ENCODE measurements at places on chromosomes 2 and 18.
A peak's percentile ranks its signal among the peaks of the same experiment; 100 is the strongest.

DNA sequence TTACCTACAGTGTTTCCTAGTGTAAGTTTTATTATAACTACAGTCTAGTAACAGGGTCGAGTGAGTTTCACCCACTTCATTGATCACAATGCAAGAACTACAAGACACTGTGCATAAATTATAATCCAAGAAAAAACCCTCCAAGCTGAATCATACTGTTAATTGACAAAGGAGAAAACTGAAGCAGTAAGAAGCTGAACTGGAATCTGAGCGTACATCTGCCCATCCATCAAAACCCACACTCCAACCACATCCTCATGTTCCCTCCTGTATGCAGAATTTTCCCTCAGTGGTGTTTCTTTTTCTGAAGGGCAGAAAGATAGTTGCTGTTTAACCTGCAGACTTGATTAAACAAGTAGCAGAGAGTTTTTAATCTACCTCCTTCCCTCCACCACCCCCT lies 49.5 kb upstream of the KIDINS220 start:
- no peak for DNase-seq

DNA sequence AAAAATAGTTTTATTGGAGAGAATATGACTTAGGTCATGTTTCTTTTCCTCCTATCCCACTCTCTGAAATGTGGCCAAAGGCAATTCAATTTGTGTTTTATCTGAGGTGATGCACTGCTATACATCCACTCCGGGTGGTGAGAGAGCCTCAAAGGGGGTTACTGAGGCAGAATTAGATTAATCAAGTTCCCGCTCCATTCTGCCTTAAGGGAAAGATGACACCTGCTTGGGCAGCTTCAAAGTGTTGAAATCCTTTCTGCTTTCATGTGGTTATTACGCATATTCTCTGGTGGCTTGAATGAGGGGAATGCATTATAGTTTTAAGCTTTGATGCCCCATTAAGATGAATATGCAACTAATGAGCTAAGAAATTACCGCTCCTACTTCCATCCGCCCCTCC lies 213.0 kb upstream of the TMEFF2 start:
- no peak for DNase-seq

DNA sequence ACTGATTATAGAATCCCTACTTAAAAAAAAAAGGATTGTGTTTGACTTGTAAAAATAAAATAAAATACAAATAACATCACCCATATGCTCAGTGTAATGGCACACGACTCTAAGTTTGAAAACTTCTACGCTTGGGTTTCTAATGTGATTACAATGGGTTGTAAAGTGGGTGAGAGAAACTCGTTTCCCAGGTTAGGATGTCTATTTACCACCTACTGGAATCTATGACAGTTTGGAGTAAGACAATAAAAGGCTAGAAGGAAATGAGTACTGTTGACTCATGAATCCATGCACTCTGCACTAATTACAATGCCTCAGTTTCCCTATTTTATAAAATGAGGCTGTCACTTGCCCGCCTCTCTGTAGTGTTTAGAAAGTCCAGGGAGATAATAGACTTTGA lies 204.2 kb upstream of the FBXO11 start:
- no peak for DNase-seq

- no peak for DNase-seq
These were observed 40.7 kb downstream of the EMILIN2 start for GRCh38 chr18:2887470-2887869.

- DNase-seq: no peak
These were observed 28.7 kb downstream of the MGAT4A start for GRCh38 chr2:98702127-98702802.

GRCh38 chr18:47754311-47755101 lies 176.0 kb downstream of the SMAD2 start:
- peak; percentile 58 for DNase-seq

GRCh38 chr2:226977775-226978190 lies 141.9 kb downstream of the RHBDD1 start:
- no peak for DNase-seq

- DNase-seq: no peak
These were observed 14.0 kb downstream of the ITM2C start for GRCh38 chr2:230878599-230879188.
